ENCODE measurements at places on chromosomes 3 and 15.

- no peak for DNase-seq
These were observed 31.4 kb downstream of the CA12 start for GRCh38 chr15:63350178-63350621.

DNA sequence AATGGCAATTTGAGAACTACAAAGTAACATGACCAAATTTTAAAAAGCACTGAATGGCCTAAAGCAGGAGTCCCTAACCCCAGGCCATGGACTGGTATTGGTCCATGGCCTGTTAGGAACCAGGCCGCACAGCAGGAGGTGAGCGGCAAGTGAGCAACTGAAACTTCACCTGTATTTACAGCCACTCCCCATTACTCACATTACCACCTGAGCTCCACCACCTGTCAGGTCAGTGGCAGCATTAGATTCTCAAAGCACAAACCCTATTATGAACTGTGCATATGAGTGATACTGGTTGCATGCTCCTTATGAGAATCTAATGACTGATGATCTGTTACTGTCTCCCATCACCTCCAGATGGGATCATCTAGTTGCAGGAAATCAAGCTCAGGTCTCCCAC lies 48.8 kb downstream of the SENP7 start:
- no peak for DNase-seq

DNA sequence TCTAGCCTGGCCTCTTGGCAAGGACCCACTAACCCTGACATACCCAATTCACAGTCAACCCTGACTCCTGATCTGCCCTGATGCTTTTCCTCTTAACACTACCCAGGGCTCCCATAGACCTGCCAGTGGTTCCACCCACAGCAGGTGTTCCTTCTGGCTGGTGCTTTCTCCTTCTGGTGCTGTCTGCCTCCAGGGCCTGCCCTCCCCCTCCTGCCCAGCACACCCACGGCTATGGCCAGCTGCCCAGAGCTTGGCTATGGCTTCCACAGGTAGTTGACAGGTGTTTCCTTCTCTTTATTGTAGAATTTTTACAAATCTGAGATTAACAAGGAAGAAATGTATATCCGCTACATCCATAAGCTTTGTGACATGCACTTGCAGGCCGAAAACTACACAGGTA lies 46.5 kb upstream of the MANF start:
- DNase-seq: no peak

GRCh38 chr3:46845397-46845859 lies 17.8 kb downstream of the MYL3 start:
- DNase-seq: no peak

- DNase-seq: no peak
These were observed 17.7 kb downstream of the EEFSEC start for GRCh38 chr3:128170866-128171516.

All from CD4-positive, alpha-beta T cell (primary cell).